Panc1 (cell line): ENCODE measurements at places on chromosomes 7 and 10. TPM values are rescaled to one million over a fixed set of nuclear protein-coding genes. Genes with fewer than 3 reads are reported as not detected.

DNA sequence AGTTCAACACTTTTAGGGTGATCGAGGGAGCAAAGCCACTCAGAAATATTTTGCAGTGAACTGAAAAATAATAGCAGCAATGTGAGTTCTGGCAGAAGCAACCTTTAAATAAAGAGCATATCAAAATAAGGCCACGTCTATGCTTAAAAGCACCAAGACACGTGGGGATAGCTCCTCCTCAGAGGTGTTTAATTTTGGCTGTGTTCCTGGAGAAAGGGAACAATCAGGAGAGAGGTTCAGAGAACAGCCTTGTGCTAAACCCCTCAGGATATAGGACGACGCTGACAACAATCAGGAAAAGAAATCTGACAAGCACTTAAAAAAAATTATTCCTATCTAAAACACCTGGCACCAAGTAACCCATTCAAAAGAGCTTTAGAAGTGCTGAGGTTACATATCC, 471.9 kb upstream of the CELF2 start:
- no peak for DNase-seq

GRCh38 chr7:110568388-110568787, 522.5 kb upstream of the LRRN3 start:
- DNase-seq = no peak

DNA sequence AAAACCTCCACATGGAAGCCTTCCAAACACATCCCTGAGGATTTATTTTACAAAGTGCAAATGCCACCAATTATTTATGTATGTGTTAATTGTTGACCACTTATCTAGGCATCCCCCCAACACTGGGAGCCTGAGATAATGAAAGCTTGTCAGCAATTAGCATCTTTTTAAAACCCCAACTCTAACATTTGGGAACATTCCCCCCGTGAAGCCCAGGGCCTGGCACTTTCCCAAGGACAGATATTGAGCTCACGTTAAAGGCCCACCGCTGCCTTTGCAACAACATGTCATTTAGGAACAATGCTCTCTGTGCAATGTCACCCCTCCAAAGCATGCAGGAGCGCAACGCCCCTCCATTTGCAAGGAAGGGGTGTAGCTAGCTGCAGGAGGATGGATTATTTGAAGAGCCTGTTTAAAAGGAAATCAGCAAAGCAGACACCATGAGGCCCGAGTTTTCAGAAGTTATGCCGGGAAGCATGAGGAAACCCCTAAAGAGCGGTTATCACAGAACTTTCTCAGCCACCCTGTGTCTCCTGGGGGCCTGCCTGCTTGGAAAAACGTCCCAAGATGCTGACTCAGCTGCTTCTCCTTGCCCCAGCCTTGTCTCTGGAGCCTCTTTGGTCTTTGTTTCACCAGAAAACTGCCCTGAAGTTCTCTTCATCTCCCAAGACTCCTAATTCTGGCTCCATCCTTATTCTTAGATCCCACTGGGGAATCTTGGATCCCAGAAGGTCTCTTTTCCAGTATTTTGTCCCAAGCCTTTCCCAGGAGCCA, 444.1 kb downstream of the GRID1 start:
- no peak for DNase-seq

DNA sequence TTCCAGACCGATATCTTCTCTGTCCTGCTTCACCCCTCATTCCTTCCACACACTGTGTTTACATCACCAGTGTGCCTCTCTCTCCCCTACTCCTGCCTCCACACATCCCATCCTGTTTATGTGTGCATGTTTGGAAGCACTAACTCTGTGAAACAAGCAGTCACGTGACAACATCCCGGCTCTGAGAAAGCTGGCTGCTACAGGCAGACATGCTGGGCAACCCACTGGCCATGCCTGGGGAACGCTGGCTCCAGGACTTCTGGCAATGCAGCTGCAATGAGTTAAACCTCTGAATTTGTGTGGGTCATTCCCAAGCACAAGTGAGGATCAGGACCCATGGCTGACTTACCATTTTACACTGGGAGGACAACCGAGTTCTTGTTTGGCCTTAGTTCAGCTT, 74.0 kb downstream of the WNT2 start:
- DNase-seq = no peak

The WNT2 gene
- total RNA-seq = not detected

The VAX1 gene
- total RNA-seq = 4.6 TPM

- DNase-seq = no peak
Measured at GRCh38 chr10:69668721-69669120, 38.7 kb downstream of the FAM241B start.

- no peak for DNase-seq
Measured at GRCh38 chr7:74674166-74674565, 16.6 kb downstream of the GTF2I start.

DNA sequence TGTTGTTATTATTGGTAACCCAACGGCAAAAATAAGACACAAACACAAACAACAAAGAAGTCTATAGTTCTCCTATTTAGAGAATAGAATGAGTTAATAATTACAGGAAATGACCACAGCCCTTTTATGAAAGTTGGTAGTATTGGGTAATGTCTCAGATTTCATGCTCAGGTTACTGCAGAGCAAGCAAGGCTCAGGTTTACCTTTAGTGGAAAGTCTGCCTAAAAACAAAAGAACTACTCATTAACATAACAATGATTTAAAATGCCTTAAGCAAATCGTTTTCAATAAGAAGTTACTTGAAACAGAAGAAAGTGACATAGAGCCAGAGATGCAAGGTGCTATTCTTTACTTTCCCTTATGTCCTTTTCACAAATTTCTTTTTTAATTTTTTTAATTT, 441.2 kb downstream of the PLXDC2 start:
- DNase-seq = no peak

DNA sequence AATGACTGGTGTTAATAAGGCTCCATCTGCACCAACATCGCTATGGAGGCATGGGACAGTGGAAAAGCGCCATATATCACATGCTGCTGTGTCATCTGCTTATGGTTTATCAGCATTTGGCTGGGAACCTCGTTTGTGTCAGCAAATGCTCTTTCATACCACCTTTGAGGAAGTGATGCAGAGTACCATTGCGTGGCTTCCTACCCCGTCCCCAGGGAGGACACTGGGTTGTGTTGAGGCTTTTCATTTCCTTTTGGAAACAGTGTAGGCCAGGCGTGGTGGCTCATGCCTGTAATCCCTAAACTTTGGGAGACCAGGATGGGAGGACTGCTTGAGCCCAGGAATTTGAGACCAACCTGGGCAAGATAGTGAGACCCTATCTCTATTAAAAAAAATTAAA, 6.8 kb downstream of the TACR2 start:
- DNase-seq = no peak

DNA sequence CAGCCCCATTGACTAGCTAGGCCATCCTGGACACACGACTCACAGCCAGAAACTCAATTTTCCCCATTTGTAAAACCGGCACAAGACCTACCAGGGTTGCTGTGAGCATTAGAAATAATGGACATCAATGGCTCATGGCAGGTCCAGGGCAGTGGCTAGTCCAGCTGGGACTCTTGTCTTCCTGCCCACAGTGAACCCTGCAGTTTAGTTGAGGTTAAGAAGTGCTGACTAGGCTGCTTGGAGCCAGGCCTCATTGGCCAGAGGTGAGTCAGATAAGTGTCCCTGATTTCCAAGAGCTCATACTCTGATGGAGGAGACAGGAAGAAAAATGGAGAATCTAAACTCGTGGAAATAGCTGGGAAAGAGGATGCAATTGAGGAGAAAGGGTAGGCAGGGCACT, 123.4 kb upstream of the ZNF92 start:
- no peak for DNase-seq

The TEX47 gene
- not detected for total RNA-seq

DNA sequence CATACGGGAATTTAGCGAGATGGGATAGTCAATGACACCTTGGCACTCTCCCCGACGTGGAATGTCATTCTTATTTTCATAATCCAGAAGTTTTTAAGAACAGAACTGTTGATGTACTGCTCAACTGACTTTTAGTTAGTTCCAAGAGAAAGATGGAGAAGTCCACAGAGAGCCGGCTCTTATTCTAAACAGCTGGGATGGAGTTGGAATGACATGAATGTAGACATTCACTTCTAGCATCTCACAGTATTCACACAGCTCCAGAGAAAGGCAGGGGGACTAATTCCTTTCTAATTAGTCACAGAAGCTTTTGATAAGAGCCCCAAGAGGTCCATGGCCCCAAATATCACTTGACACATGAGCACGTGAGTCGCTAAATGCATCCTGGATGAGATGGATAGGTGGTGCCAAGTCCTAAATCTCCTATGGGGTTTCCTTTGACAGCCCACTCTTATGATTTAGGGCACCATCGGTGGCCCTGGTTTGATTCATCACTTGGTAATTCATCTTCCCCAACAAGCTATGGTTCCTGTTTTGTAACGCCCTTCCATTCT, 420.3 kb upstream of the AUTS2 start:
- no peak for DNase-seq

- DNase-seq = no peak
Measured at GRCh38 chr10:67834375-67834774, 3.6 kb downstream of the DNAJC12 start.

- no peak for DNase-seq
Measured at GRCh38 chr10:49617121-49618020, 3.5 kb downstream of the CHAT start.

The FOXP2 gene
- total RNA-seq = 0.54 TPM

GRCh38 chr10:78426181-78426580, 392.5 kb downstream of the RPS24 start:
- DNase-seq = no peak

GRCh38 chr10:97687785-97688781, 1.0 kb upstream of the AVPI1 start:
- DNase-seq = no peak

- no peak for DNase-seq
Measured at GRCh38 chr7:35676211-35676610, 18.7 kb downstream of the HERPUD2 start.

- no peak for DNase-seq
Measured at GRCh38 chr7:149787428-149788299, 14.3 kb upstream of the ZNF467 start.

GRCh38 chr10:77618117-77618516, 19.5 kb downstream of the KCNMA1 start:
- no peak for DNase-seq

GRCh38 chr10:133379152-133379800, at the start of gene PAOX:
PAOX (plus strand) TSS chr10:133379262; CDS start chr10:133379317, 55 bp downstream.
- DNase-seq = no peak

DNA sequence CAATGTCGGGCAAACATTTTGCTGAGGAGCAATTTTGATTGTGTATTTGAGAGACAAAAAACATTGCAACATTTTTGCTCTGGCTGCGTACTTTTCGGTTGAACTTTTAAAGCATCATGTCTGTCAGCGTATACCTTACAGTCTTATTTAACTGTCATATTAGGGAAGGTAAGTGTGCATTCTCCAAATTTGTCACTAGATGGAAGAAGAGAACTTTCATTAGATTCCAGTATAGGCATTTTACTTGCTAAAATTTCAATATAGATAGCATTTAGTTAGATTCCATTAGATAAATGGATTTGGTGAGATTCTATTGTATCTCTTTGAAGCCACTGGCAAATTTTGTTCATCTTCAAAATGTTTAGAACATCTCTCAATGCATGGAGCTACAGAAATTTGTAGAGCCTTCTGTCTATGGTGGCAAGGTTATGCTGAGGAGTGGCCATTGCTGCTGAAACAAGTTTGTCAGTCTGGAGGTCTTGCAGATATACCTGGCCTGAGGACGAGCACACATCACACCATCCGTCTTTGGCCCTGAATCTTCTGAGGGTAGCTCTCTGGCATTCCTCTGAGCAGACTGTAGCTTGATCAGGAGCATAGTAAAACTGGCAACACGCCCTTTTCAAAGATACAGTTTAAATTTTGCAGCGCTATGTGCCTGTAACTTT, 437.5 kb upstream of the MBL2 start:
- DNase-seq = no peak

- DNase-seq = no peak
Measured at GRCh38 chr7:35386816-35387706, 133.2 kb upstream of the TBX20 start.

The ODAD2 gene
- total RNA-seq = not detected

GRCh38 chr7:26987338-26987737, 108.5 kb downstream of the HOXA1 start:
- DNase-seq = no peak

GRCh38 chr7:143914938-143915652, 13.1 kb upstream of the TCAF1 start:
- DNase-seq = no peak

The LRRTM3 gene
- 0.10 TPM for total RNA-seq

The LRMDA gene
- 1.2 TPM for total RNA-seq

The MSS51 gene
- total RNA-seq = 2.3 TPM

DNA sequence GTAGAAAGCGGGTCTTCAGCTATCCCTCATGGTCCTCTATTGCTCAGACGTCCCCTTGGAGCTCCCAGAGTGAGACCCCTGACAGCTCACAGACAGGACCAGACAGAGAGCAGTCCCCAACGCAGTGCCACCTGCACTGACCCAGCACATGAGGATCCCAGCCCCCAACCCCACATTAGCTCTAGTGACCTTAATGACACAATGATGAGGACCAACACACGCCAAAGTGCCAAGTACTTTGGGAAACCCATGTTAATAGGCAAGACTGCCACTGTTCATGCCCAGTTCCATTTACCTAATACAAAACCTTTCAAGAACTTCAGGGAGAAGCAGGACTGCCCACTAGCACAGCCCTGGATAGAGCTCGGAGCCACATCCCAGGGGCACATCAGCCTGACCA, 5.7 kb upstream of the GRB10 start:
- no peak for DNase-seq

- DNase-seq = no peak
Measured at GRCh38 chr7:16644636-16645592, 640 bp downstream of the ANKMY2 start.

DNA sequence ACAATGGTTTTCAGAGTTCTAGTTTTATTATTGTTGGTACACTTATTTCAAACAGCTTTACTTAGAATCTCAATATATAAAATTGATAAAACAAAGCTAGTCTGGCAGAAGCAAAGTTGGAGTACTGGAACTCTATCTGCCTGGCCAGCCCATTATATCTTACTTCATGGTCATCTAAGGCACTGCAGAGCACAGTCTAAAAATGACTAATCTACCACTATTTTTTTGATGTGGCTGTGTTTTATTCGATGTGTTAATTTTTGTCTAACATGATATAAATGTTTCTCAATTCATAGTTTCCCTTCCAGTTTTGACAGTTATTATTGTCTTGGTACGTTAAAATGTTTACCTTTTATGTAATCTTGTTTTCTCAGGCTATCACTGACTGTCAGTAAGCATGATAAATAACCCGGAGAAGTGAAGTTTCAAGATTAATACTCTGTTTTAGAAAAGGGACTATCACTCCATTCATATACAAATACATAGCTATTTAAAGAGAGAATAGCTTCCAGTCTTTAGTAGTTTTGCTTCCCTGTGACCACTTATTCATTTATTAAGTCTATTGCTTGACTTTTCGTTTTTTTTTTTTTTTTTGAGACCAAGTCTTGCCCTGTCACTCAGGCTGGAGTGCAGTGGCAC, 60.6 kb upstream of the CSTF2T start:
- DNase-seq = no peak
